ENCODE measurements at places on chromosomes 16 and 17.

GRCh38 chr16:14205666-14206065 is 134.5 kb downstream of the MRTFB start:
- no peak overlapping the region for H3K4me3 ChIP-seq
- H3K27ac ChIP-seq: no peak overlapping the region
- no peaks in the 10 kb centered on the region for H3K4me1 ChIP-seq
- no peaks in the 10 kb centered on the region for H3K27me3 ChIP-seq
- no peak for DNase-seq
- peaks cover 2% of the 10 kb centered on the region for H3K36me3 ChIP-seq

DNA sequence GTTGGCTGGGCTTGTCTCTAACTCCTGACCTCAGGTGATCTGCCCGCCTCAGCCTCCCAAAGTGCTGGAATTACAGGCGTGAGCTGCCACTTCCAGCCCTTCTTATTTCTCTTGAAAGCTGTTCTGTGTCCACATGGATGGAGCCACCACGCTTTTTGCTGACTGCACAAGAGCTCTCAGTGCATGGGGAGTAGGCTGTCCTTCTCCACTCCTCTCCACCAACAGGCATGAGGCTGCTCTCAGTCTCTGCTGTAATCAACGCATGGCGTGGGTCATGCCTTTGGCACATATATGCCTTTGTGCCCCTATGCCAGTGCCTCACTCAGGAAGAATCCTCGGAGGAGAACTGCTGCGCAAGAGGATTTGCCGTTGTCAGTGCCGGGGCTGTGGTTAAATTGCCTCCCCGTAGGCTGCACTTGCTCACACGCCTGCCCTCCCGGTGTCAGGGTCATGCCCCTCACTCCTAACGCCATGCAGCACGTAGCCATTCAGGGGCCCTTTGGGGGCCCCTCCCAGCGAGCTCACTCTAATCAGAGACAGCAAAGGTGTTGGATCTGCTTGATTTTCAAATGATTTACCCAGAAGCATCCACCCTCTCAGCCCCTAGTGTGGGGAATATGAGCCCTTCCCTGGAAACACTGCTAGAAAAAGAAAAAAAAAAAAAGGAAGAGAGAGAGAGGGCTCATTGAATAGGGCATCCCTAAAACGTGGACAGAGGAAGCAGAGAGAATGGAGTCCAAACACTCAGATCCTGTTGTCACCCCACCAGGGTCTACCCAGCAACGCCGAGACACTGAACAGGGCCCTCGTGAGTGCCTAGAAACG is 47.5 kb upstream of the ZCCHC14 start:
- no peak for DNase-seq
- no peak overlapping the region for H3K27ac ChIP-seq
- H3K4me3 ChIP-seq: no peak overlapping the region
- no peaks in the 10 kb centered on the region for H3K4me1 ChIP-seq

DNA sequence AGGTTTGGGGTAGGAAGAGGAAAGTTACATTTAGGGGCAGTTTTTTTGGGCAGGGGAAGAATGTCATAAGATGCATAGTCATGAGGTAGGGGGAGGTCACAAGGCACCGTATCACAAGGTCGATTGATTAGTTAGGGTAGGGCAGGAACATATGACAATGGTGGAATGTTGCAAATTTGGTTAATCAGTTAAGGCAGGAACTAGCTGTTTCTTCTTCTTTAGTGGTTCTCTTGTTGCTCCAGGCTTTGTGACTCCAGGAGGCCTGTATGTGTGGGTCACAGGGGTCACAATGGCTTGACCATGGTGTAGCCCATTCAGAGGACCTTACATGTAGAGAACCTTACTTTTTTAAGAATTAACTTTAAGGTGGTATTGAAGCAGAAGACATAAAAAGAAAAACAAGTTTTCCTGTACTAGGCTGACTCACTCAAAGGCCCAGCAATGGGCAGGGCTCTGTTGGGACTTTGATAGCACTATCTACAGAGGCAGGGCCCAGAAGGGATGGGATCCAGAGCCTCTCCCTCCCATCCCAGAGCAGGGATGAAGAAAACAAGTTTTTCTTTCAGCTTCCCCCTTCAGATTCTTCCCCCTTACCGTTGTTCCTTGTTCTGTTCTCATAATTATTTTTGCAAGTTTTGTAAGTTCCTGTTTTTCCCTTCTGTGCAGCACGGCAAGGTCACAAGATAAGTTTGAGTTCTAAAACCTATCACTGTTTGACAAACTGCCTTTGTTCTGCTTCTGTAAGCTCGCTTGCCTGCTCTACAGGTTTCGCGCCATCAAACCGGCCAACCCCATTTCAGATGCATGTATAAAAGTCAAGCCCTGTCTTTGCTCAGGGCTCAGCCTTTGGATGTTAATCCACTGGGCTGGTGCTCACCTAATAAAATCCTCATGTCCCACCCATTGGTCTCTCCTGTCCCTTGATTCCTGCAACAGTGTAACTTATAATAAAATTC is 45.8 kb upstream of the ATF7IP2 start:
- no peak overlapping the region for H3K4me3 ChIP-seq
- H3K36me3 ChIP-seq: no peaks in the 10 kb centered on the region
- peaks cover 13% of the 10 kb centered on the region for H3K4me1 ChIP-seq
- no peak for DNase-seq
- H3K27ac ChIP-seq: no peak overlapping the region
- no peaks in the 10 kb centered on the region for H3K27me3 ChIP-seq

DNA sequence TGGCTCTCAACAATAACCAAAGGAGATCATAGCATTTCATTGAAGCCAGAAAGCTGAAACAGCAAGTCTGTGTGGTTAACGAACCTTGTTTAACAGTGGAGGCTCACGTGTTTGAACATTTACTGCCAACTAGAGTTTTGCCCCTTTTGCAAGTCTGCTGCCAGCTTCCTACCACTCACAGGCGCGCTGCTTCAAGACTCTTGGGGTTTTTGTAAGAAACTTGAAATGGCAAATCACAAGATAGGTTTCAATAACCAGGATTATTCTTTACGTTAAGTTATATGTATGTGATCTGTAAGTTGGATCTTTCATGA is 1.2 kb downstream of the SNTB2 start:
- peaks cover 28% of the 10 kb centered on the region for H3K4me1 ChIP-seq
- peak overlapping the region; percentile 86 for H3K4me3 ChIP-seq
- H3K36me3 ChIP-seq: no peaks in the 10 kb centered on the region
- H3K27me3 ChIP-seq: no peaks in the 10 kb centered on the region

- peaks cover 19% of the 10 kb centered on the region for H3K27me3 ChIP-seq
- no peak overlapping the region for H3K4me3 ChIP-seq
- no peak overlapping the region for H3K27ac ChIP-seq
- H3K36me3 ChIP-seq: no peaks in the 10 kb centered on the region
- DNase-seq: no peak
Observed at GRCh38 chr17:35467824-35468223, 19.3 kb upstream of the SLFN13 start.

DNA sequence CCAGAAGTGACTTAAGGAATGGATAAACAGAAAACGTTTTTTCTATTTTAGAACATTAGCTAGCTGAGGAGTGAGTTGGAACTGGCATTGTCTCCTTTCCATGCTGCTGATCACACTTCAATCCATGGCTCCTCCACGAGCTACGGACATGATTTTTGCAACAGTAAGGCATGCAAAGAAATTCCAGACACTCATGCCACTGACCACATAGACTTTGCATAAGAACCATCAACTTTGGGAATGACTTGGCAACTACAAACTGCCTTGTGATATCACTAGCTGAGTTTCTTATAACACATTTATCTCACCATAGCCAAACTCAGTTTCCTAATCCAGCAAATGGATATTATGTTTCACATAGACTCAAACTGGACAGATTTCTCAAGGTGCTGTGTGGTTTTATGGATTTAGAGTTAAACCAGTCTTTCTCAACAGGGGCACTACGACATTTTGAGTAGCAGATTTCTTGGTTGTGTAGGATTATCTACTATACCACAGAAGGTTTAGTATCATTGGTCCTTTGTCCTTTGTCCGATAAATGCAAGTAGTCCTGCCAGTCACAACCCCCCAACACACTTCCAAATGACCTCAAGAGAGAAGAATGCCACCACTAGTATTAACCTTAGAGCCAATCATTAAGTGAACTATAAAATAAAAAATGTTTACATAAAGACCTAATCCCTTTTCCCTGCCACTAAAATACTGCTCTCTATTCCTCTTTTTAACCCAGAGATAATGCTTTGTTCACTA is 48.3 kb upstream of the C17orf78 start:
- no peaks in the 10 kb centered on the region for H3K4me1 ChIP-seq
- H3K4me3 ChIP-seq: no peak overlapping the region
- no peaks in the 10 kb centered on the region for H3K27me3 ChIP-seq
- H3K36me3 ChIP-seq: peaks cover 76% of the 10 kb centered on the region

DNA sequence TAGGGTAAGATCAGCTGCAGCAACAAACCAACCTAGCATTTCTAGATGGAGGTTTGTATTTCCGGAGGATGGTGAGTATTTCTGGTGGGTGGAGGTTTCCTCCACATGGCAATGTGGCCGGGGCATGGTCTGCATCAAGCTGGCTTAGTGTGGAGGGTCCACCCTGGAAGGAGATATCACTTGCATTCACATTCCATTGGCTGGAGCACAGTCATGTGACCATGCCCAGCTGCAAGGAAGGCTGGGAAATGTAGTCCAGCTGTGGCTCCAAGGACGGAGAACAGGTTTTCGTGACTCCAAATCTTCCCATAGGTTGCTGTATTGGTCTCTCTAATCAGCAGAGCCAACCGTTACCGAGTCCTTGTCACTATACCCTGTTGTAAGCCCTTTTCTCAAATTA is 68.7 kb downstream of the RAI1 start:
- H3K27ac ChIP-seq: peak overlapping the region; percentile 85
- no peak overlapping the region for H3K4me3 ChIP-seq
- H3K36me3 ChIP-seq: 0 out of 2 replicates have a peak, but pooled peaks cover 6% of the 10 kb centered on the region
- H3K4me1 ChIP-seq: peaks cover 30% of the 10 kb centered on the region
- H3K27me3 ChIP-seq: no peaks in the 10 kb centered on the region

GRCh38 chr17:73760439-73760758 is 116.2 kb upstream of the SDK2 start:
- H3K36me3 ChIP-seq: no peaks in the 10 kb centered on the region
- DNase-seq: no peak
- no peak overlapping the region for H3K4me3 ChIP-seq
- H3K27me3 ChIP-seq: no peaks in the 10 kb centered on the region
- no peak overlapping the region for H3K27ac ChIP-seq

DNA sequence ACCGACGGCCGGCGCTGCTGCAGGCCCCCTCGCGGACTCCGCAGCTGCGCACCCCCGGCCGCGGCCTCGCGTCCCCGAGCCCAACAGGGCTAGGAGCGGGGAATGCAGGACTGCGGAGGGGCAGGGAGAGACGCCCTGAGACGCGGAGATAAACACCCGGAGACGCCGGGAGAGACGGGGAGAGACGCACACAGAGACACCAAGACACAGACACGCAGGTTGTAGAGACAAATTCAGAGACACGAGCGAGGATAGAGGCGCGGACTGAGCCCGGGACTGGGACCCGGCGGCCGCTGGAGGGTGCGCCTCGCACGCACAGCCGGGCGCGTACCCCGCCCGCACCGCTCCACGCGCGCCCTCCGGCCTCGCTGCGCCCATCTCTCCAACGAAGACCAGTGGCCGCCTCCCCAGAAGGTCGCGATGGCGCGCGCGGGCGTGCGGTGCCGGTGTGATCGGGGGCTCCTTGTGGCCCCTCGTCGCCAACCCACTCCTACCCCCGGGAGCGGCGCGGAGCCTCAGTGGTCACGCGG is 902 bp downstream of the STAC2 start:
- no peaks in the 10 kb centered on the region for H3K36me3 ChIP-seq
- no peak for DNase-seq
- H3K4me1 ChIP-seq: peaks cover 5% of the 10 kb centered on the region

GRCh38 chr16:57594531-57595031 is 33.8 kb upstream of the ADGRG1 start:
- no peak overlapping the region for H3K4me3 ChIP-seq
- H3K27me3 ChIP-seq: no peaks in the 10 kb centered on the region
- H3K4me1 ChIP-seq: peaks cover 14% of the 10 kb centered on the region
- no peaks in the 10 kb centered on the region for H3K36me3 ChIP-seq

DNA sequence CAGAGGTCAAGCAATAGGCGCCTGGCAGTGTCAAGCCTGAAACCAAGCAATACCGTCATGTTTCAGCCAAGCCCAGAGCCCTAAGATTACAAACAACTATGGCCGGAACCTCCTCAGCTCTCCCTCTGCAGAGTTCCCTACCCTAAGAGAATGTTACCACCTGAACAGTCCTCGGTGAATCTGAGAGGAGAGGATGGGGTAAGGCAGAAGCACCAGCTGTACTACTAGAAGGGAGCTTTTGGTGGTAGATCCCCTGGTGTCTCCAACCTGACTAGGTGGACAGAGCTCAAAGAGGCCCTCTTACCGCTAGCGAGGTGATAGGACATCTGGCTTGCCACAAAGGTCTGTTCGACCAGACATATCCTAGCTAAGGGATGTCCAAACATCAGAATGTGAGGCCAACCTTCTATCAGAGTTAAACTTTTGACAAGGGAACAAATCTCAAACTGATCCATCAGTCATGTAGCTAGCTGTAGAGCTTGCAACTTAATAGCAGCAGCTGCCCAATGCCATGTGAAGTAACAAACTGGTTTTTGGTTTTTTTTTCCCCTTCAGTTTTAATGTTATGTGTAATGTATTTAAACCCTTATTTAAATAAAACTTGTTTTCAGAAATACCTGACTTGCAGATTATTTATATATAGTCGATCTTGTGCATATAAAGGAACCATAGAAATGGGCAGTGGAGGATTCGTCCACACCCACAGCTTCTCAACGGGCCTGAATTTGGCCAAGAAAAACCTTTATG is 2.5 kb downstream of the EIF1 start:
- H3K36me3 ChIP-seq: peaks cover 44% of the 10 kb centered on the region
- H3K4me1 ChIP-seq: peaks cover 3% of the 10 kb centered on the region
- peak overlapping the region; percentile 88 for H3K27ac ChIP-seq
- no peak for DNase-seq
- H3K4me3 ChIP-seq: no peak overlapping the region
- no peaks in the 10 kb centered on the region for H3K27me3 ChIP-seq

DNA sequence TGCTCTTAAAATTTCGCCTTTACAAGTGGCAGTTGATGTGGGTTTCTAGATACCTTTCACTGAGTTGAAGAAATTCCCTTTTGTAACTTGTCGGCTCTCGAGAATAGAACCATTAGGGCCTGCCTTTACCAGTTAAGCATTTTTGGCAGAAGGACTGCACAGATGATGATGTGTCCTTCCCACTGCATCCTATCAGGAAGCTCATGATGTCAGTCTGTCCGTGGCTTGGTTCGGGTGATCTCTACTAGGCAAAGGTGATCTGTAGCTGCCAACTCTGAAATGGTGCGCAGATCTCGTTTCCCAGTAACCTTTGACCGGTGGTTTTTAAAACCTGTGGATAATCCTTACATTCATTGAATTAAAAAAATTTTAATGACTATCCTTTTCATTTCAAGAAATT is 49.7 kb downstream of the ZNRF1 start:
- no peak overlapping the region for H3K27ac ChIP-seq
- H3K4me3 ChIP-seq: no peak overlapping the region
- peaks cover 8% of the 10 kb centered on the region for H3K4me1 ChIP-seq
- DNase-seq: no peak
- no peaks in the 10 kb centered on the region for H3K36me3 ChIP-seq

DNA sequence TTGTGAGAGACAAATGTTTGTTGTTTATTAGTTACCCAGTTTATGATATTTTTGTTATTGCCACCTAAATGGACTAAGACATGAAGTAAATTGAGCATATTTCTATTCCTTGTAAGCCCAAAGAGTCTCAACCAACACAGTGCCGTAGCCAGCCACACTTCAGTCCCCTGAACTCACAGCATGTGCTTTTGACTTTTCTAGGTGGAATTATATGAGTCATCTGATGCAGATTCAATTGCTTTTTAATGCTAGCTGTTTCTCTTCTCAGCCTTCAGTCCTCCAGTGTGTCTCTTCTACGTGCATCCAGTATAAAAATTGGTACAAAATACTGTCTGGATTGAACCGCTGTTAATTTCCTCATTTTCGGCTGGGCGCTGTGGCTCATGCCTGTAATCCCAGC is 39.0 kb downstream of the IQCK start:
- H3K36me3 ChIP-seq: no peaks in the 10 kb centered on the region
- H3K4me1 ChIP-seq: peaks cover 18% of the 10 kb centered on the region
- no peak for DNase-seq
- H3K4me3 ChIP-seq: no peak overlapping the region
